ENCODE measurements at places on chromosomes 2 and 18.

GRCh38 chr2:80073134-80073561 is 231.4 kb downstream of the LRRTM1 start:
- peak; percentile 62 for DNase-seq

DNA sequence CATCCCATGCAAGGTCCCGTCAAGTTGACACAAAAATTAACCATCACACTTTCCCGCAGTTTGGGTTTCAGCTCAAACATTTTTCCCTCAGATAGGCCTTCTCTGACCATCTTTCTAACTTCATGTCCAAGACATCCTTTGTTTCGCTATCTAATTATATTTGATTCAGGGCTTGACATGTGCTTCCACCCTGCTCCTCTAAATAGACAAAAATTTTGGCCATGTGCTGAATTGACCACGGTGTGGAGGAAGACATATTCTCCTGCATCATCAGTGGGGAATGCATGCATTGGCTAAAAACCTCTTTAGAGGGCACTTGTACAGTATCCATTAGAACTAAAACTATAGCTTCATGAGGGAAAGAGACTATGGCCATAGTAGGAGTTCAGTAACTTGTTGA is 81.2 kb downstream of the PLCL1 start:
- no peak for DNase-seq

- no peak for DNase-seq
Measured at GRCh38 chr2:163736433-163737189, 803 bp upstream of the FIGN start.

GRCh38 chr2:235406430-235406829 is 87.4 kb upstream of the AGAP1 start:
- DNase-seq = no peak

- peak; percentile 62 for DNase-seq
Measured at GRCh38 chr2:135004005-135004746, 43.1 kb downstream of the MAP3K19 start.

DNA sequence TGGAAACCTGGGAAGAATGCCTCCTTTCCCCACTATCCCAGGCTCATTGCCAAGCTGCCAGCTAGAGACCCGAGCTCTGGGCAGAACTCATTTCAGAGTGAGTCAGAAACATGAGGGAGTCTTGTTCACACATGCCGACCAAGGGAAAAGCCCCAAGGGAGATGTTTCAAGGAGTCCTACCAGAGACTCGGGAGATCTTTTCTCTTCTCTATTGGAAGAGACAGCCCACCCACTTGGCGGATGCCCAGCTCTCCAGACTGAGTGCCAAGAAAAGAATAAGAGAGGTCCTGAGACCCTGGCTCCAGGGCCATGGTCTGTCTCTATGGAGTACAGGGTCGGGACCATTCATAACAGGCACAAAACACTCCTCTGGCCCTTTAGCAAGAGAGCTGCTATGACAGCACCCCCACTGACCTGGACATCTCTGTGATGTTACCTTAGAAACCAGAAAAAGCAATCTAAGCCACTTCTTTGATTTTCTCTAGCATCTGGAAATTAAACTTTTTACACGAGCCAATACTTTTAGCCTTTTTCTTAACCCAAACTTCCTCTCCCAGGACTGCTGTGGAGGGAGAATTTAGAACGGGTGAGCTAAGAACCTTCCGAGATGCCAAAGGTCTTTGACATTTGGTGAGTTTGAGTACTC is 18.5 kb upstream of the IGFBP5 start:
- DNase-seq = peak; percentile 4

DNA sequence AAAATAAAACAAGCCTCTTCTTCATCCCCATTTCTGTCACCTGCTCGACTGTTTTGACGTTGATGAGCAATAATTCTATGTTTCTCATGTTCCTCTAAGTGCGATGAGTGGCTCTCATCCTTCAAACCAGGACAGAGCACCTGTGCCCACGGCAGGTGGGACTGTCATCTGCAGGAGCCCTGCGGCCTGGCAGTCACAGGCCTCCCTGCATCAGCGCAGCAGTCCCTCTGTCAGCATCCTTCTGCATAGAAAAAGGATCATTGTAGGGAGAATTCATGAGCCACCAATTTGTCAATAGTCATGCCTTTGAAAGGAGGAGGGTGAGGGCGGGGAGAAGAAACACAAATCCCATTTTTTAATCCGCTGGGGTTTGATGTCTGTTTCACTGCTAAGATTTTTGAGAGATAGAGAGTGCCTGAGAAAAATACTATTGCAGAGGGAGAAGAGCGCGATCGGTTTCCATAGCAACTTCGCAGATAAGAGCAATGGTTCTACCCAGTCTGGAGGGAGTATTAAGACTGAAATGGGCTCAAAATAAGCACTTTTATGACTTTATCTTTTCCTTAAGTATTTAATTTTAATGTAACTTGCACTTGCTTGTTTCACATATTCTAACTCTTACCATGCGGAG is 234.3 kb upstream of the NCKAP5 start:
- no peak for DNase-seq
